ENCODE measurements at places on chromosomes 1 and 21.

DNA sequence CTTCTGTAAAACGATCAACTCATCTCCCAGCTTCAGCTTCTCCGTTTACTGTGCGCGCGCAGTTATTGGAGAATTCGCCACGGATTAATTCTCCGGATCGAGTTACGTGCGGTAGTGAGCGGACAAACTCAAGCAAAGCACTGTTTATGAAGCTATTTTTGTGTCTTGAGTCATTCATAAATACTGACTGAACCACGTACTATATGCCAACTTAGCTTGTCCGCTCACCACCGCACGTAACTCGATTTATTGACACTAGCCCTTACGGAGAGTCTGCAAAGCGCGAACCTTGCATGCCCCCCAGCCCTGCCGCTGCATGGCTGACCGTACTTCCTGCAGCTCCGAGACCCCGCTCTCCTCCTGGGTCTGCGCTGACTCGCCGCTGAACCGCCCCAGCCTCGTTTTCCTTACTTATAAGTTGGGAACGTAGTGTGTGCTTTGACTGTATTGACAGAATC, 773 bp downstream of the CHD1L start:
- no peak for DNase-seq

- DNase-seq: no peak
Measured at GRCh38 chr1:180358649-180359048, 128.6 kb downstream of the LHX4 start.

DNA sequence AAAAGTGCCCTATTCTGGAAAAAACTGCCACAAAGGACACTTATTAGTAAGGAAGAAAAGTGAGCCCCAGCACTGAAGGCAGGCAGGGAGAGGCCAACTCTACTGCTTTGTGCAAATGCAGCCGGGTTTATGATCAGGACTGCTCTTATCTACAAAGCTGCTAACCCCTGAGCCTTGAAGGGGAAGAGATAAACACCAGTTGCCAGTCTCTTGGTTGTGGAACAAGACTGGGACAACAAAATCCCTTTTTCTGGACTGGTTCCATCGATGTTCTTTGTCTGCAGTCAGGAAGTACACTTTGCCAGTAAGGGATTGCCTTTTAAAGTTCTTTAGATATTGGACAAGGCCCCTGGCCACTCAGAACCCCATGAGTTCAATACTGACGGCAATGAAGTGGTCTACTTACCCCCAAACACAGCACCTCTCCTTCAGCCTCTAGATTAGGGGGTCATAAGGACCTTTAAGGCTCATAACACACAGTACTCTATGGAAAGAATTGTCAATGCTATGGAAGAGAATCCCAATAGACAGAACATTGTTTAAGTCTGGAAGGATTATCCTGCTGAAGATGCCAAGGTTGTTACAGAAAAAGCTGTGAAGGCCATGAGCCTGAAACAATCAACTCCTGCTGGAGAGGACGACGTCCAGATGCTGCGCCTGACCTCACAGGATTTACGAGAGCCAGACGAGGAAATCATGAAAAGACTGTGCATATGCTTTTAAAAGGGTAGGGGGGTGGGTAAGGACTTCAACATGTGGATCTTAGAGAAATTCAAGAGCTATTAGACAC, 43.6 kb downstream of the GNB1 start:
- no peak for DNase-seq

- no peak for DNase-seq
Measured at GRCh38 chr1:119115311-119115710, 25.1 kb downstream of the WARS2 start.
